ENCODE measurements at places on chromosomes 12 and 14.

- DNase-seq, result no peak
Measured at GRCh38 chr12:34236073-34236472, 213.8 kb downstream of the ALG10 start.

DNA sequence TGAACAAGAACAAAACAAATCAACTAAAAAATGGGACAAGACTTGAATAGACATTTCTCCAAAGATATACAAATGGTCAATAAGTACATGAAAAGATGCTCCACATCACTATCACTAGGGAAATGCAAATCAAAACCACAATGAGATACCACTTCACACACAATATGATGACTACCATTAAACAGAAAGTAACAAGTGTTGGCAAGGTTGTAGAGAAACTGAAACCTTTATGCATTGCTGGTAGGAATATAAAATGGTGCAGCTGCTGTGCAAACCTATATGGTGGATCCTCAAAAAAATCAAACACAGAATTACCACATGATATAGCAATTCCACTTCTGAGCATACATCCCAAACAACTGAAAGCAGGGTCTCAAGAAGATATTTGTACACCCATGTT, 5.2 kb downstream of the SMAGP start:
- DNase-seq, result no peak

GRCh38 chr14:56774503-56774902, 35.8 kb downstream of the OTX2 start:
- DNase-seq, result no peak

GRCh38 chr14:101635749-101636560, 74.7 kb downstream of the DIO3 start:
- no peak for DNase-seq

- DNase-seq, result no peak
Measured at GRCh38 chr14:86772075-86772474, 1220.9 kb downstream of the GALC start.

Data from ELR (cell line).